ENCODE measurements at places on chromosomes 5 and 9.

DNA sequence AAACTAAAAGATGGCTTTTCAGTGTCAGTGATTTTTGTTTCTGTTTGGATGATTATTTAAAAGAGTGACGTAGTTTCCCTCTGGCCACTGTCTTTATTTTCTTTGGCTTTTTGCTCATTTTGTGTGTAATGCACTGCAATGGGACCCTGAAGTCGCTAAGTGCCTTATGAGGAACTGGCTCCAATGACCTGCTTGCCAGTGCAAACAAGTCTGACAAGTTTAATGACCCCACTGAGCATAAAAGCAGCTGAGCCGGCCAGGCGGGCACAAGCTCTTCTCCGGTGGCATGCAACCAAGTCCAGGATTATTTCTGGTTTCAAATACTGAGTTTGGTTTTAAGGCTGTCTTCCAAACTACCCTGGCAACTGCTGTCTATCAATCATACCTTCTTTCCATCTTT is 15.6 kb upstream of the GNA14 start:
- DNase-seq: no peak
- no peaks in the 10 kb centered on the region for H3K36me3 ChIP-seq
- no peaks in the 10 kb centered on the region for H3K27me3 ChIP-seq
- H3K4me1 ChIP-seq: peaks cover 11% of the 10 kb centered on the region
- H3K27ac ChIP-seq: no peak overlapping the region

GRCh38 chr9:77731930-77732329 is 83.8 kb upstream of the GNA14 start:
- H3K27ac ChIP-seq: no peak overlapping the region
- DNase-seq: no peak
- peaks cover 14% of the 10 kb centered on the region for H3K36me3 ChIP-seq

DNA sequence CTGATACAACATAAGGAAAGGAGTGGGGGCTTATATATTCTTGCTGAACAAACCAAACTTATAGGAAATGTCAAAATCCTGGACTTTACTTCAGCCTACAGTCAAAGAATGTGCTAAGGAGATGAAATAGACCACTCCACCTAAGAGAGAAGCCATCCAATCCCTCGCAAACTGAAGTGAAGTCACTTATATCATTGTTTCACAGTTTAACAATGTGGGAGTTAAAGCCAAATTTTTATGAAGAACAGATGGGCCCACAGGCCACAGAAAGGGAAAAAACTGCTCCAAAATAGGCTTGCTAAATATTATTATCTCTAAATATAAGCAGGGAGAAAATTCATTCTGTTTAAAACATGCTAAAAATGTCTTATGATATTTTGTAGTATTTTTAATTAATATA is 233.3 kb downstream of the GAS1 start:
- no peaks in the 10 kb centered on the region for H3K36me3 ChIP-seq
- no peaks in the 10 kb centered on the region for H3K4me1 ChIP-seq
- H3K27ac ChIP-seq: no peak overlapping the region

- peak overlapping the region; percentile 98 for H3K4me3 ChIP-seq
- H3K27ac ChIP-seq: peak overlapping the region; percentile 97
- H3K36me3 ChIP-seq: peaks cover 21% of the 10 kb centered on the region
- peak; percentile 82 for DNase-seq
- H3K27me3 ChIP-seq: no peaks in the 10 kb centered on the region
These were observed 679 bp downstream of the DOLK start for GRCh38 chr9:128946571-128947276.

DNA sequence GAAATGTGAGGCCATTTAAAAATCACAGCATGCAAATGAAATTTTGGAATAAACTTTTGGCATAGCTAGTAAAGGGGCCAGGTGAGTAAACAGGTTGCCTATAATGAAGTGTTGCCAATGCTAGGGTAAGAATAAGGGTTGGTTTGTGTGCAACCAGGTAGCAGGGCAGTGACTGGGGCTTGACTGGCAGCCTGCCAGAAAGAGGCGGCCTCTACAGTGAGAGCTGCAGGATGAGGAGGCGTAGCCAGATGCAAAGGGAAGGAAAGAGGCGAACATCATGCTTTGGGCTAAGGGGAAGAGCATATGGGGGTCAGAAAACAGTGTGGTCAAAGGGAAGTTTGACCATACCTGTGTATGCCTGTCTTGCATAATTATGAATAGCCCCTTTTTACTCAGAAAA is 70.6 kb downstream of the MAST4 start:
- H3K27me3 ChIP-seq: no peaks in the 10 kb centered on the region
- H3K4me3 ChIP-seq: no peak overlapping the region
- no peak overlapping the region for H3K27ac ChIP-seq
- H3K36me3 ChIP-seq: no peaks in the 10 kb centered on the region
